SK-N-DZ (cell line): ENCODE measurements at places on chromosomes 4 and X.
A peak's percentile ranks its signal among the peaks of the same experiment; 100 is the strongest.

DNA sequence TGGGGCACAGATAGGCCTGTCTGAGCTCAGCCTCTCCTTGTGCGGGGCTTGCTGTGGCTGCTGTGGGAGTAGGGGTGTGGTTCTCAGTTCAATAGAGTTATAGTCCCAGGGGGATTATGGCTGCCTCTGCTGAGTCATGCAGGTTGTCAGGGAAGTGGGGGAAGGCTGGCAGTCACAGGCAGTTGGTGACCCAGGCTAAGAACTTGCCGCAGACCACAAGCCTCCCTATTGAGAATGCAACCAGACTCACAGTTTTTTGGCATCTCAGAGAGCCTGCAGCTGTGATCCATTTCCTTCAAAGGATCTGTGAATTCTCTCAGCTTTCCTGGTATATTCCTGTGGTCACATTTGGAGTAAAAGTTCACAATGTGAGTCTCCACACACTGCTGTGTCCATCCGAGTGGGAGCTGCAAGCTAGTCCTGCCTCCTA, 364.9 kb downstream of the ZNF674 start:
- DNase-seq: no peak

DNA sequence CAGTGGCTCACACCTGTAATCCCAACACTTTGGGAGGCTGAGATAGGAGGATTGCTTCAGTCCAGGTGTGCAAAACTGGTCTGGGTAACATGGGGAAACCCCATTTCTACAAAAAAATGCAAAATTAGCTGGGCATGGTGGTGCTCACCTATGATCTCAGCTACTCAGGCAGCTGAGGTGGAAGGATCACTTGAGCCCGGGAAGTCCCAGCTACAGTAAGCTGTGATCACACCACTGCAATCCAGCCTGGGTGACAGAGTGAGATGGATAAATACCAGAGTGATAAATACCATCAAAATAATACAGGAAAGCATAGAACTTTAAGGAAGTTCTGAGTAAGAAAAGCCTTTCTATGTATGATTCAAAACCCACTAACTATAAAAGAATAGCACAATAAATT, 52.8 kb downstream of the LRBA start:
- no peak for DNase-seq

GRCh38 chr4:2363056-2363721, 55.3 kb downstream of the ZFYVE28 start:
- no peak for DNase-seq

- no peak for DNase-seq
These were observed 24.3 kb downstream of the SEL1L3 start for GRCh38 chr4:25838526-25838925.

DNA sequence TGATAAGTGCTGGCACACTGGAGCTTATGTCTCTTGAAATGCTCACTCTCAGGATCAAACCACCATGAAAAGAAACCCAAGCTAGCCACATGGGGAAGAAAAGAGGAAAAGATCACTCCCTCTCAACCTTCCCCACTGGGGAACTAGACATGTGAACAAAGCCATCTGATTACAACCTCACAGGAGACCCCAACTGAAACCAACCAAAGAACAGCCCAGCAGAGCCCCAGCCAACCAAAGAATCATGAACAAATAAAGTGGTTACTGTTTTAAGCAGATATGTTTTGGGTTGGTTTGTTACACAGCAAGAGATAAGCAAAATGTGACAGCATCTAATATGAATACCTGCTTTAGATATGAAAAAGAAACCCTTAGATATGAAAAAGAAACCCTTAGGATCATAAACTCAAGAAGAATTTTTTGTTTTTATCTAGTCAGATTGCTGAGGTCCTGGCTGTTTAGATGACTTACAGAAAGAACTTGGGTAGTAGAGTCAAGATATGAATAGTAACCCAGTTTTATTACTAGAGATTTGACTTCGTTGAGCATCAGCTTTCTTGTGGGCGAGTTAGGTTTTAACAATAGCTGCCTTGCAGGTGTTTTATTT, 23.7 kb upstream of the TLR7 start:
- no peak for DNase-seq

DNA sequence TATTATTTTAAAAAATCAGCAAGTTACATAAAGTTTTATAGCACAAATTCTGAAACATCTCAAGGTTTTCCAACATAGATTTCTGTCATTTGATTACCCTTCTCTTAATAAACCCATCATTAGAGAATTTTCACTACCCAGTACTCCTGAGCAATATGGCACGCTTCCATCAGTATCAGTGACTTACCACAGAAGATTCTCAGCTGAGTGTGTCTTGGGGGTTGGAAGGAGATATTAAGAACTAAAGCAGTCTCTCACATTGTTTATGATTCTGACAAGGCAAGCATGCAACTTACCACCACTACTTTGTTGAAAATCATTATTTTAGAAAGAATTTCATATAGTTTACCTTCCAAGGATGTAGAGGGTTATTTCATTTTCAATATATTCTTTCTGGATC, 67.7 kb downstream of the INPP4B start:
- DNase-seq: no peak

DNA sequence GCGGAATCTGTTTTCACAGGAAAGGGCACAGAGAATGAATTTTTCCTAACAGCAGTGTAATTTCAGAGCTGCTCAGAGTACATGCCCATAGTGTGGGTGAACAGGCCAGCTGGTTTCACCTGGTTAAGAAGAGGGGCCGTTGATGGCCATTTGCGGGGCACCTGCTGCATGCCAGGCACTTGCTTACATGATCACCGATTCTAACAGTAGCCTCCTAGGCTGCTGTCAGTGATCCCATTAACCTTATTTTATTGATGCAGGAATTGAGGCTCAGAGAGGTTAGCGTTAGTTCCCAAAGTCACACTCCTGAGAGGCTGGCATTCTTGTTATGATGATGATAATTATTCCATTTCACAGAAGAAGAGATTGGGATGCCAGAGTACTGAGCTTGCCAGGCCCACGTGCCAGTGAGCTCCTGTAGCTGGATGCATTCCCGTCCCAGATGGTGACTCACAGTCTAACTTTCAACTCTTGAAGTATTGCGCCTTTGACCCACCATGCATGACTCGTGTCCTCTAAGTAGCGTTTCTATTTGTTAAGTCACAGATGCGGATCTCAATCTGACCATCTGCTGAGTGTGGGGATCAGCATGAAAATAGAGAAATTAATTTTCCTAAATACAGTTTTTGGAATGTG, 76.5 kb downstream of the PSAPL1 start:
- DNase-seq: no peak

DNA sequence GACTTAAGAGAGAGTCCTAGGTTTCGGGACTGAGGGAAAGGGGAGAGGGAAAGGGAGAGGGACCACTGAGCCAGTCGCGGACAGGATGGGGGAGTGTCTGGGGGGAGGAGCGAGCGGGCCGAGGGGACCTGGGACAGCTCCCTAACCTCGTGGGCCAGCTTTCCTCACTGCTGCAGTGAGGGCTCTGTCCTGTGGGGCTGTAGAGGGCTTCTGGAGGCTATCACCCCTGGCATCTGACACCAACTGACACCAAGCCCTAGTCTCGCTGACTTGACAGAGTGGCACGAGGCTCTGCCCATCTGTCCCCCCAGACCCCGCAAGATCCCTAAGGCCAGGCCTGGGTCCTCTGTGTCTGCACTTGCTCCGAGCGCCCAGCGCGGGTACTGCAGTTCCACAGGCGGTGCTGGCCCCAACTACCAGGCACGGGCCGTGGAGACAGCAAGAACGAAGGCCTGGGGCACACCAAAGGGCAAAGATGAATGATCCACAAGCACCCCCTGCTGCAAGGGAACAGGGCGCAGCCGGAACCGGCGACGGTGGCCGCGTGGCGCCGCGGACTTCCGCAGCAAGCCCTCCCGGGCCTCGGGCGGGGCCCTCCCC, 465 bp downstream of the HAUS7 start:
- peak; percentile 34 for DNase-seq

- DNase-seq: no peak
These were observed 2.0 kb downstream of the HSPA4L start for GRCh38 chr4:127783955-127784770.

DNA sequence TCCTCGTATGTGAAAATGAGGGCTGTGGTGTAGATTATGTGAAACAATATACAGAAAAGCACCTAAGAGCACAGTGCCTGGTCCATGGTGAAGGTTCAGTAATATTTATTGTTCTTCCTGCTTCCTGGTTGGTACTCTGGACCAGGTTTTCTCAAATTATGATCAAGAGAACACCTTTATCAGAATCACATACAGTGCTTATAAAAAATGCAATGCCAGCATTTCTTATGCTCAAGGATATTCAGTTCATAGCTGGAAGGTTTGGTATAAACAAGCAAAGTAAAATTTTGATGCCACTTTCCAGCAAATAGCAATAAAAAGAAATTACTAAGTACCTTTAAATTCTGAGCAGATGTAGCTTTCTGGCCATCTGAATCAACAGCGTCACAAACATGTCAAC, 1412.4 kb downstream of the RPA4 start:
- DNase-seq: no peak

- no peak for DNase-seq
These were observed 837 bp downstream of the CITED1 start for GRCh38 chrX:72304877-72305276.

DNA sequence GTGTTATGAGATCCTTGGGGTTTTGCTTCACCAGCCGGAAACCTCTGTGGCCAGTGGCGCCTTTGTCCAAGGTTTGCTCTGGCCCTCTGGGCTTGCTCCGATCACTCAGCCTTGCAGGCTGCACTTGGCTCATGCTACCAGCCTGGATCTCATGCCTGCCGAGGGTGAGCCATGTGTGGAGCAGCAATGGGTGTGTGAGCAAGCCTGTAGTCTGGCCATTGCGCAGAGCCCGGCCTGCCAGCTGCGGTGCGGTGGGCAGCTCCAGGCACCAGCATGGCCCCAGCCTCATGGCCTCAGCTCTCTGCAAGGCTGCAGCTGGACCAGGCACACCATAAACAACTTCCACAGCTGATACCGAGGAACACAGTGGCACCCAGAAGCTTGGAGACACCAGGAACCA, 17.8 kb downstream of the SULT1B1 start:
- no peak for DNase-seq
